Esophagus (tissue), 2 donors: ENCODE measurements at places on chromosomes 6 and 20. TPM values are rescaled to one million over a fixed set of nuclear protein-coding genes. Genes with fewer than 3 reads are reported as not detected.

The TAGAP gene
- polyA plus RNA-seq, result 0.76 TPM

The RNF39 gene
- 11.8 TPM for polyA plus RNA-seq

The LY6G6F gene
- polyA plus RNA-seq, result not detected

The MAP3K5 gene
- 5.2 TPM for polyA plus RNA-seq

The FABP7 gene
- polyA plus RNA-seq, result 0.05 TPM

The SIGLEC1 gene
- polyA plus RNA-seq, result 1.4 TPM

The OPN5 gene
- polyA plus RNA-seq, result not detected

The C6orf15 gene
- 0.08 TPM for polyA plus RNA-seq

The ZFP64 gene
- polyA plus RNA-seq, result 6.2 TPM
